ENCODE measurements at places on chromosomes 3 and 15.

DNA sequence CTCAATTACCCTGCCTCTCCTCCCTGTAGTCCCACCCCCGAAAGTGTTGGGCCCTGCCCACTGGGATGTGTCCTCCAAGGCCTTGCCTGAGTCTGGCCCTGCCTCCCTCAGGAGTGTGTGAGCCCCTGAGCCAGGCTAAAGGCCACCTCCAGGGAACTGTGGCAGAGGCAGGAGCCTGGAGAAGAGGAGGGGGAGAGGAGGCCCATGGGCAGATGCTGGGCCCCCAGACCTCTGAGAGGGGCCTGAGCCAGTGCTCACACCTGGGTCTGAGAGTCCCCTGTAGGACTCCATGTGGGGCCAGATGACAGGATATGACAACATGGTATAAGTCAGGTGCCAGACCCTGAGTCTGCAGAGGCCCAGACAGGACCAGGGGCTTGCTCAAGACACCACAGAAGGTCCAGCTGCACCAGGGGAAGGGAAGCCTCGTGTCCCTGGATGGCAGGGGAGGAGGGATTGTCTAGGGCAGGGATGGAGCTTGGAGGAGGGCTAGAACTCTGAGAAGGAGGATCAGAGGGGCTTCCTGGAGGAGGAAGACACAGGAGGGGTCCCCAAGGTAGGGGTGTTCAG is 217.9 kb downstream of the TBC1D2B start:
- no peaks in the 10 kb centered on the region for H3K4me1 ChIP-seq
- H3K4me3 ChIP-seq: no peak overlapping the region
- DNase-seq: no peak

GRCh38 chr3:123809597-123809996 is 74.5 kb downstream of the MYLK start:
- no peak for DNase-seq
- H3K27me3 ChIP-seq: no peaks in the 10 kb centered on the region
- no peaks in the 10 kb centered on the region for H3K36me3 ChIP-seq
- H3K4me3 ChIP-seq: no peak overlapping the region

GRCh38 chr3:160477750-160478149 is 28.2 kb upstream of the TRIM59 start:
- H3K27me3 ChIP-seq: peaks cover 12% of the 10 kb centered on the region
- no peaks in the 10 kb centered on the region for H3K36me3 ChIP-seq
- H3K4me3 ChIP-seq: no peak overlapping the region
- H3K27ac ChIP-seq: no peak overlapping the region
- DNase-seq: no peak

- H3K27ac ChIP-seq: no peak overlapping the region
- peaks cover 8% of the 10 kb centered on the region for H3K4me1 ChIP-seq
- no peak overlapping the region for H3K4me3 ChIP-seq
- no peaks in the 10 kb centered on the region for H3K27me3 ChIP-seq
- no peaks in the 10 kb centered on the region for H3K36me3 ChIP-seq
Measured at GRCh38 chr3:51271172-51271571, 113.9 kb upstream of the MANF start.

DNA sequence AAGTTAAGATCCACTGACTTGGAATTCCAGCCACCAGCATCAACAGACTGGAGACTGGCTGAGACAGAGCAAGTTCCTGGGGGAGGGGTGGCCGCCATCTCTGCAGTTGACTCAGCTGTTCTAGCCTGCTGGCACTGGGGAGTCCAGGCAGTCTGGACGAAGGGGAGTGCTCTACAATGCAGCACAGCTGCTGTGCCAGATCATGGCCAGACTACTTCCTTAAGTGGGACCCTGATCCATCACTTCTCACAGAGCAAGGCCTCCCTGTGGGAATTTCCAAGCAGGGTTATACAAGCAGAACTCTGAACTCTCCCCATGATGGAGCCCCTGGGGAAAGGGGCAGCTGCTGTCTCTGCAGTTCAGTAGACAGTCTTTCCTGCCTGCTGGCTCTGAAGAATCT is 35.2 kb downstream of the PYGO1 start:
- no peak overlapping the region for H3K27ac ChIP-seq
- no peaks in the 10 kb centered on the region for H3K27me3 ChIP-seq
- no peak for DNase-seq

- DNase-seq: no peak
- H3K27me3 ChIP-seq: no peaks in the 10 kb centered on the region
- no peaks in the 10 kb centered on the region for H3K36me3 ChIP-seq
- no peaks in the 10 kb centered on the region for H3K4me1 ChIP-seq
Measured at GRCh38 chr3:173351886-173352285, 45.7 kb upstream of the NLGN1 start.

- no peak overlapping the region for H3K4me3 ChIP-seq
- H3K27ac ChIP-seq: no peak overlapping the region
- peaks cover 3% of the 10 kb centered on the region for H3K4me1 ChIP-seq
Measured at GRCh38 chr3:38226273-38226672, 39.3 kb upstream of the SLC22A13 start.

- H3K4me3 ChIP-seq: no peak overlapping the region
- H3K36me3 ChIP-seq: no peaks in the 10 kb centered on the region
- H3K27ac ChIP-seq: no peak overlapping the region
- DNase-seq: no peak
- H3K27me3 ChIP-seq: no peaks in the 10 kb centered on the region
Measured at GRCh38 chr3:14208977-14209394, 30.4 kb downstream of the LSM3 start.

DNA sequence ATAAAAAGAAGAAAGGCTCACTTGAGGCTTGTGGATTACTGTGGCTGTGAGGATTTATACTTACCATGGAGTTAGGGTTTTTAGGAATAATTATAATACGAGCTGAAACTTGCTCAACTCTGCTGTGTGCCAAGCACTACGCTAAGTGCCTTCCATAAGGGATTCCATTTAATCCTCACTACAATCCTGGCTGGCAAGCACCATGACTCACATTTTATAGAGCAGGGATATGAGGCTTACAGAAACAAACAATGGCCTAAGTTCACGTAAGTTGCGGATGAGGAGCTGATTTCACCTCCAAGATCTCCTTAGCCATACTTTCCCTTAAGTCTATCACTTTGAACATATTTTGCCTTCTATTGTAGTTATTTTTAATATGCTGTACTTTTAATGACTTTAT is 43.9 kb upstream of the ARL8B start:
- DNase-seq: no peak
- H3K36me3 ChIP-seq: no peaks in the 10 kb centered on the region
- H3K27ac ChIP-seq: no peak overlapping the region
- H3K4me1 ChIP-seq: no peaks in the 10 kb centered on the region
- no peak overlapping the region for H3K4me3 ChIP-seq

Measured in activated CD4-positive, alpha-beta T cell treated with anti-CD3 and anti-CD28 coated beads, Interleukin-2, amount 10 ng/mL, durations not matched to agents 24 days and 14 days (primary cell).